ENCODE measurements at places on chromosomes 13 and 19.
A peak's percentile ranks its signal among the peaks of the same experiment; 100 is the strongest.

DNA sequence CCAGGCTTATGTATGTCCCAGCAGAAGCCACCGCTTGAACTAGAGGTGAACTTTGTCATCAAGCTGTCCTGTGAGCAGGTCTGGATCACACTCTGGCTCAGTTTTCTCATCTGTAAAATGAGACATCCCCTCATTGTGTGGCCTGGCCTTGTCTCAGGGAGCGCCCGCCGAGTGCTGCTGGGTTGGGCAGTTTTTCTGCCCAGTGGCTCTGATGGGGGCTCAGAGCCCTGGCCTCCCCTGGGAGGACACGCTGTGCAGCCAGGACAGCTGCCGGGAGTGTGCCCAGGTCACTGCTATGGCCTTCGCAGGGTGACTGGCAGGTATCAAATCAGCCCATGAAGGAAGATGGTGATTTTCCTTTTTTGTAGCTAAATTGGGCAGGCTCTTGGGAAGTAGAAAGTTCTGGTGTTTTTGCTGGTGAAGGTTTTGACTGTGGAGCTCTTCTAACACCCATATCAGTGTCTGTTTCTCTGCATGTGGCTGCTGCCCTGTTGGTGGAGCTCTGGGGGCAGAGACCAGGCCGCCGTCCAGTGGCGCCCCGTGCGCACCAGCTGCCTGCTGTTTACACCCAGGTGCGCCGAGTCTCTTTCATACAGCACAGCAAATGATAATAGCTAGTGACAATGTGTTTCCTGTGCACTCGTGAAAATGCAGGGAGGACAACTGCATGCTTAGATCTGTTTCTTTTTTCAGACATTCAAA, 40.8 kb downstream of the SLC7A9 start:
- DNase-seq, result no peak

- no peak for DNase-seq
Observed at GRCh38 chr13:79547211-79548195, 66.5 kb downstream of the NDFIP2 start.

- DNase-seq, result no peak
Observed at GRCh38 chr13:23695711-23696464, 125.7 kb downstream of the TNFRSF19 start.

DNA sequence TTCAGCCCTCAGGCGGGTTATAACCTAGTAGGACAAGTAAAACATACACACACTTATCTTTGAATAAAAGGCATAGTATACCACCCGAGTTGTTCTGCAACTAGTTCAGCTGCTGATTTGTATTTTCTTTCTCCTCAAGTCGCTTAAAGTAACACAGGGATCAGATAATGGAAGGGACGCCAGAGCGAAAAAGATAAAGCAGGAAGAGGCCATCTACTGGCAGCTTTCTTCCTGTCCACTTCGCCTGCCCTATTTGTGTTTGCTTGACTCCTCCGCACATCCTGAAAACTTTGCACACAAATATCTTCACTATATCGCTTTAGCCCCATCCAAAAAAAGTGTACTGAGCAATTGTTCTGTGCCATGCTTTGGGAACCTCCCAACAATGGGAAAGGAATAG, 238.0 kb upstream of the SOX21 start:
- DNase-seq, result peak; percentile 51

- no peak for DNase-seq
Observed at GRCh38 chr13:112960706-112961105, 8.3 kb upstream of the MCF2L start.
